A549 (cell line): ENCODE measurements at places on chromosomes 11 and 22.

- no peak for DNase-seq
Observed at GRCh38 chr11:44051171-44051570, 3.4 kb downstream of the ACCSL start.

- DNase-seq: no peak
Observed at GRCh38 chr22:28581016-28581415, 98.6 kb downstream of the TTC28 start.

- no peak for DNase-seq
Observed at GRCh38 chr22:47251911-47252310, 489.5 kb downstream of the TBC1D22A start.

GRCh38 chr11:59643390-59643789, 25.4 kb downstream of the PATL1 start:
- DNase-seq: no peak

DNA sequence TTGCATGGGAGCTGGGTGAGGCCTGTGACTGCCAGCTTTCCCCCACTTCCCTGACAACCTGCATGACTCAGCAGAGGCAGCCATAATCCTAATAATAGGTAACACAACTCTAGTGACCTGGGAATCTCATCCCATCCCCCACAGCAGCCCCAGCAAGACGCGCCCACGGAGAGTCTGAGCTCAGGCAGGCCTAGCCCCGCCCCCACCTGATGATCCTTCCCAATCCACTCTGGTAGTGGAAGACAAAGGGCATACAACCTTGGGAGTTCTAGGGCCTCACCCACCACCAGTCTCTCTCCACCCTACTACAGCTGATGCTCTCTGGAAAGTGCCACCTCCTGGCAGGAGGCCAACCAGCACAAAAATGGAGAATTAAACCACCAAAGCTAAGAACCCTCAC, 60.3 kb downstream of the CWF19L2 start:
- DNase-seq: no peak

- DNase-seq: no peak
Observed at GRCh38 chr11:107792049-107792443, 66.5 kb downstream of the SLC35F2 start.

DNA sequence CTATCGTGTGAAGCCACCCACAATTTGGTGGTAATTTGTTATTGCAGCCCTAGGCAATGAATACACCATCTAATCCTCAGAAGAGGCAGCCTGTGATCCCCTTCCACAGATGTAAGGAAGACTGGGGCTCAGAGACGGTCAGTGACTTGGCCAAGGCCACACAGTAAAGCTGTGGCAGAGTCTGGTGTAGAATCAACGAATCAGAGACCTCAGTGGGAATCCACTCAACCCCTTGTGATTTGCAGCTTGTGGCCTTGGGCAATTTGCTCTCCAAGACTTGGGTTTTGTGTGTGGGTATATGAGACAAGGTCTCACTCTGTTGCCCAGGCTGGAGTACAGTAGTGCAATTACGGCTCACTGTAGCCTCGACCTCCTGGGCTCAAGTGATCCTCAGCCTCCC, 1.9 kb downstream of the LGALS2 start:
- no peak for DNase-seq

DNA sequence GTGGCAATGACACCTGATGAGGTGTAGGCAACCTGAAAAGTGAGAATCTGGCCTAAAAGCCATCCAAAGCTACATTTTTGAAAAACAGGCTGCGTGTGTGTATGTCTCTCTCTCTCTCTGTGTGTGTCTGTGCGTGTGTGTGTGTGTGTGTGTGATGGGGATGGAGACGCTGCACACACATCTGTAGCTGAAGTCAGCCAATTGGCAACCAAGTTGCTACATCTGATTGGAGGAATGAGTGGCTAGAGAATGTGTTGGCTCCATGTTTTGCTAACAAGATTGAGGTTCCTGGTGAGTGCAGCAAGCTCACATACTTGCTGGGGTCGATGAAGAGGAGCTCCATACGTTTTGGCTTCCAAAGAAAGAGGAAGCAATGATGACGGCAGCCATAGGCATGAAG, 311.4 kb upstream of the NCAM1 start:
- DNase-seq: no peak

DNA sequence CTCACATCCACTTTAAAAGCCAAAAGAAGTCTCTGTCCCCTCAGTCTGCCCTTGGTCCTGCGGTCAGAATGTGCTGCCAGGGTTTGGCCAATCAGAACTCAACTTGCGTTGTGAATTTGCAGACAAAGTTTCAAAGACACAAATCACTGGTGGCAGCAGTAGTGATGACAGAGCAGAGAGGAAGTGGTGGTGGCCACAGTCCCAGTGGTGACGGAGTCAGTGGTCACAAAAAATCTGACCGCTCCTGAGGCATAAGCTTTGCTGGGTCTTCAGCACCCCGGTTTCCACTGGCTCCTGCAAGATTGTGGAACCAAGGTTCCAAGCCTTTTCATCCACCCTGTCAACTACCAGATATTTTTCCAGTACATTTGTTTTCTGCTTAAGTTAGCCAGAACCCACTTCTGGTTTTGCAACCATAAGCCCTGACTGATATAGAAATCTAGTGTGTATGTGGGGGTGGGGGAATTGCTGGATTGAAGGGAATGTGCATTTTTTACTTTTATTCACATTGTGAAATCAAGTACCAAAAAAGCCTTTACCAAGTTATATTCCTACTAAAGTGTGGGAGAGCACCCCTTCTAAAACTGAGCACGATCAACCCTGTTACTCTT, 112.3 kb downstream of the TMPRSS5 start:
- no peak for DNase-seq

GRCh38 chr11:60821827-60822599, 19.9 kb upstream of the CCDC86 start:
- no peak for DNase-seq

DNA sequence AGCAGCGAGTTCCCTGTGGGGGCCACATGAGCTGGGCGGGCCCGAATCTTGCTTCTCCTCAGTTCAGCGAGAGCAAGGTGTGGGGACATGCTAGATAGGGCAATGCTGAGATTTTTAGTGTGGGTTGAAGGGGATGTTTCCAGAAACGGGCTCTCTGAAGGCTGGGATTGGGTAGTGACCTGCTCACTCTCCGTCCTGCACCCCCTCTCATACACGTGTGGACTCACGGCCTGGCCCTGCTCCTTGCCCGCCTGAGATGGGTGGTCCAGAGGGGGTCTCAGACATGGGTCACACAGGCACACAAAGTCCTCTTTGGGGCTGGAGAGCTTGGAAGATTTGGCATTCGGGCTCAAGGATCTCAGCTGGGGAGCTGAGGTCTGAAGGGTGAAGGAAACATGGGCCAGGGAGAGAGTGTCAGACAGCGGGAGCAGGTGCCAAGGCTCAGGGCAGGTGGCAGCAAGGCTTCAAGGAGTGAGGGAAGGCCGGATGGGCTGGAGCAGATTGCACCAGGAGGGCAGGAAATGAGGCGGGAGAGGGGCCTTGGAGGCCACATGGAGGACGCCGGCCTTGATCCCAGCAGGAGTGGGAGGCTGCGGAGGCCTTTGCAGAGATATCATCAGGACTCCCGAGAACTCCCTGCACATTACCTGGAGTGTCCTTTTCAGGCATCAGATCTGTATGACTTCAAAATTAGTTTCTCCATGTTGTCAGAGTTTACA, 74.1 kb downstream of the PARVB start:
- no peak for DNase-seq

DNA sequence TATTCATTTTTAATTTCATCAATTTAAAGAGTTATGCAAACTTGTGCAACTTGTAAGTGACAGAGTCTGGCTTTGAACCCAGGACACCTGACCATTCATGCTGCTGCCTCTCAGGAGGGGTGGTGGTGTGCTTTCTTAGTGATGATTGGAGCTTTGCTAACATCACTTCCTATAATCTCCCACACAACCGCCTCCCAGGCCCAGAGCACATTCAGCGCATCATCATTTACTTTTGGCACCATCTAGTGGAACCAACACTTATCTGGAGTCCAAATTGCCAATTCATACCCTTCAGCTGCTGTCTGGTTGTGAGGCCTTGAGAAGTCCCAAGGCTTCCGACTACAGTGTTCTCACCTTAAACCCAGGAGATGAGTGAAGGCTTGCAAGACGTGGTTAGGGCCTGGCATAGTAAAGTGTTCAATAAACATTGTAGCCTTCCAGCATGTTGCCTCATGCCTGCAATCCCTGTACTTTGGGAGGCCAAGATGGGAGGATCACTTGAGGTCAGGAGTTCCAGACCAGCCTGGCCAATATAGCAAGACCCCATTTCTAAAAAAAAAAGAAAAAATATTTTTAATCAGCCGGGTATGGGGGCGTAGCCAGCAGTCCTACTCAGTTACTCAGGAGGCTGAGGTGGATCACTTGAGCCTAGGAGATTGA, 1.1 kb upstream of the TTLL1 start:
- DNase-seq: peak; percentile 82

DNA sequence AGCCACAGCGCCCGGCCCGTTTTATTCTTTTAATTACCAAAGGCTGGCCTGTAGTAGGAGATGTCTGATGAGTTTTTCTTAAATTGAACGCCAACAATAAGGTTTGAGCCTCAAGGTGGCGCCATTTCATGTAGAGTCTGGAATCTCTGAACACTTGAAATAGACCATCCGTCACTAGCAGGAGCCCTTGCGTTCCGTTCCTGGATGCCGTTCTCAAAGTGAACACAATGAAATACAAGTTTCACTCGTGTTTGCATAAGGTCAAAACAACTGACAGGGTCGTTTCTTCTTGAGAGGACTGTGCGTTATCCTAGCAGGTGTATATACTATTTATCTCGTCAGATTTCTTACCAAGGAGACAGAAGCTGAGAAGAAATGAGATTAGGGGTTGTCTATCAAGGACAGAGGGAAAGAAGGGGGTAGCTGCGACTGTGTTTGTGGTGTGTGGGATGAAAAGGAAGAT, 18.7 kb upstream of the SCGB1D1 start:
- peak; percentile 88 for DNase-seq

DNA sequence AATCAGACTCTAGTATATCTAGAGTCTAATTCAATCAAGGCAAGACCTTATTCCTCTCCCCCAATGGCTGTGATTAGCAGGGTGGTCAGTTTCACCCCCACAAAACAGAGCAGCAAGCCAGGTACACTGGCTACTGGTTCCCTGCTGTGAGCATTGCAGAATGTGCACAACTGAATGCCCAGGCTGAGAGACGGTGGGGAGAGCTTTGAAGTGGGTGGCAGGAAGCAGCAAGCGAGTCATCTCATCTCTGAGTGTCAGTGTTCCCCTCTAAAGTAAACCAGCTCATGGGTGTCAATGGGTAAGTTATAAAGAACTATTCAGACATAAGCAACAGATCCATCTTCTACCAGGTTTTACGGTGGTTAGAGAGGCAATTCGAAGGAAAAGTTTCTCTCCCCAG, 37.6 kb downstream of the GAB4 start:
- DNase-seq: no peak

DNA sequence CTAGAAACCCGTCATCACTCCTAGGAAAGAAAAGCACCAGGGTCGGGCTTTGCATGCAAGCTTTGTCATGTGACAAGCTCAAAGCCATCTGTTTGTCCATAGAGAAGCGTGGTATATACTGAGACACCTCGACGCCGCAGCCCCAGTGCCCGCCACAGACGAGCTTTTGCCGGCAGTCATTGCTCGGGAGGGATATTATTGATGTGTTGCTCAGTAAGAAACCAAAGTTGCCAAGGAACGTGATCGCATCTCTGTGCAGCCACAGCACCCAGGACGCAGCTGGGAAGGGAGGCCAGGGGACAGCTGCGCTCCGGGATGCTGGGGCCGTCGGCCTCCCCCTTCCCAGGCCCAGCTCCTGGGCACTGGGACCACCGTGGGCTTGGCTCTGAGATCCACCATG, 89.5 kb upstream of the KCNQ1OT1 start:
- DNase-seq: no peak

GRCh38 chr11:122847466-122847865, 9.2 kb downstream of the CRTAM start:
- no peak for DNase-seq

DNA sequence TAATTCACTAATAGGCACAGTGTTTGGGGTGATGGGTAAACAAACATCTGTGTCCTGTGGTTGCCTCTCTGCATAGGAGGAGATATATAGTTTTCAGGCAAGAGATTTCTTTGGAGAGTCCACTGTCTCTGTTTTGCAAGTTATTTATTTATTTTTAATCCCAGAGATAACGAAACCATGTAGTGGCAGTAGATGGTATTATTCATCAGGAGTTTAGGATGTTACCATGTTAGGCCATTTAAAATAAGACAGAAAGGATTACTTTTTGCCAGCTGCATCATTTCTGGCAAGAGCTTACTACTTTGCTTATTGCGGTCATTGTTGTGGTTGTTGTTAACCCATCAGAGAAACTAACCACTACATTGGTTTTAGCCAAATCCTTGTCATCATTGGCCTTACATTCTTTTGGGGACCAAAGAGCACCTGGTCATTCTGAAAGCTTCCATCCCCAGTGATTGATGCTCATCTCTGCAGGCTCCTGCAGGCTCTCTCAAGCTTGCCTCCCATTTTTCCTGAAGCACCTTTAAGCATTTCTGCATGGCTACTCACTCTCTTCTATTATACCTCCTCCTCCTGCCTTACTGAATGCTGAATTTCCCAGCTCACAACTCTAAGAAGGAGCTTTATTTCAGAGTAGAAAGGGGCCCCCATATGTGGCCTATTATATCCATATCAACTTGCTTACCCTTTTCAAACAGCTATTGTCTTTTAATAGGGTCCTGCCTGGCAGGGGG, 84.4 kb downstream of the CSTPP1 start:
- DNase-seq: no peak

DNA sequence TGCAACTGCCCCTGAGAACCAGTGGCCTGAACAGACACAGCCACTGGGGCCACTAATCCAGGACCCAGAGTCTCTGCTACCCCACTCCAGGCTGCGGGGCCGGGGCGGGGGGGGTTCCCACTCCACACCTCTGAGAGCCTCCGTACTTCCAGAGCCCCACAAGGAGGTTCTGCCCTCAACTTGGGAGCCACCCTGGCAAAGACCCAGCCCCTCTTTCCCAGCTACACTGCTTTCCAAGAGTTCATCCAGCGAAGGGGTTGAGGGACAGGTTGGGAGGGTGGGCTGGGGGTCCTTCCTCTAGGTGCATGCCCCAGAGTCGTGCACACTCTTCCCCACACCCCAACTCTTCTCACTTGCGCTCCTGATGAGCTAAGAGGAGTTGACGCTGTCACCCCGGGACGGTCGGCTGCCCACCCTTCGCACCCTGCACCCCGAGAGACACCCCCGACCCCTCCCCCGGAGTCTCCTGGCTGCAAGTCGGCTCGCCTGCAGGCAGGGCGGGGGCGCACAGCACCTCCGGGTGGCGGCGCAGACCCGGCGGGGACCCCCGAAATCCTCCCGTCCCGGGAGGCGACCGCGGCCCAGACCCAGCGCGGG, 531 bp downstream of the RAB3IL1 start:
- no peak for DNase-seq
